Activated naive CD8-positive, alpha-beta T cell treated with anti-CD3 and anti-CD28 coated beads, Interleukin-2, amount 10 ng/mL, durations not matched to agents 7 days and 5 days (primary cell): ENCODE measurements at places on chromosomes 4 and X.

DNA sequence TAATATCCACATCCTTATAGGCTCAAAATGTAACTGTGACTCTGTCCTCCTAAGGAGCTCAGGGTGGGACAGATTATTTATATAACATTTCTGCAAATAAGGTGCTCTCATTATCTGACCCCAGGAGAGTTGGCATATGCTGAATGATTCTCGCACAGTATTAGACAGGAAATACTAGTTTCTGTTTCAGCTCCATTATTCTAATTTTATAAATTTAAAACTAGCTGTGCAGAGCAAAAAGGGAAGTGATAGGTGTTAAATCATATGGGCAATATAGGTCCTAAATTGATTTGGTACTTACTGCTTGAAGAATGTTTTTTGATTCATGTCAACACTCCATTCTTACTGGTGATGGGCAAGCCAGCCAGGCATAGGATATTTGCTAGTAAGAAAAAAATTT, 141.5 kb downstream of the GLRA2 start:
- no peak for DNase-seq

- peak; percentile 45 for DNase-seq
Observed at GRCh38 chr4:2800691-2801596, 8.1 kb downstream of the SH3BP2 start.

DNA sequence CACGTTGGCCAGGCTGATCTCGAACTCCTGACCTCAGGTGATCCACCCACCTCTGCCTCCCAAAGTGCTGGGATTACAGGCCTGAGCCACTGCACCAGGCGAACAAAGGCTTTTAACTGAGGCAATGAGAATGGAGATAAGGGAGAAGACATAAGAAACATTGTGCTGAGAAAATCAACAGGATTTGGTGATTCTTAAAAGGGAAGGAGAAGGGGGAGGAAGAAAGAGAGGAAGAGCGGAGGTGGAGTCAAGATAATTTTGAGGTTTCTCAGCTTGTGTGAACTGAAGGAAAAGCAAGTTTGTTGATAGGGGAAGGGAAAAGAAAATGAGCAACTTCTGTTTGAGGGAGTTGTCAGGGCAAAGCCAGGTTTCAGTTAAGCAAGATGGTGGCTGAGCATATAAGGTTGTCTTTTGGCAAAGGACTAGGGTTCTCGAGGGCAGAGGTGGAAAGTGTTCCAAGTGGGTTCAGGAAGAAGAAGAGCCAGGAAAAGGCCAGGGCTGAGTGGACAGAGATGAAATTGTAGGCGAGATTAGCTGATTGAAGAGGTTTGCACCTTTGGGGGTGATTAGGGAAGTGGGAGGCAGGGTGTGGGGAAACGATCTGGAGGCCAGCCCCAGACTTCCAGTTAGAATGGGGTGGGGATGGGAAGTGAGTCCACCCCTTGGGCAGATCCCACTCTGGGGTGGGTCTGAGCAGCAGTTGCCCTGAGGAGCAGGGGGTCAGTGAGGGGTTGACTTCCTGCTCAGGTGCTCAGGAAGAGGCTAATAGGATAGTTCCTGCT, 7.8 kb downstream of the DOCK11 start:
- DNase-seq, result no peak

GRCh38 chr4:72886602-72887001, 182.9 kb downstream of the COX18 start:
- DNase-seq, result no peak

GRCh38 chr4:105434940-105435339, 38.9 kb downstream of the PPA2 start:
- no peak for DNase-seq

DNA sequence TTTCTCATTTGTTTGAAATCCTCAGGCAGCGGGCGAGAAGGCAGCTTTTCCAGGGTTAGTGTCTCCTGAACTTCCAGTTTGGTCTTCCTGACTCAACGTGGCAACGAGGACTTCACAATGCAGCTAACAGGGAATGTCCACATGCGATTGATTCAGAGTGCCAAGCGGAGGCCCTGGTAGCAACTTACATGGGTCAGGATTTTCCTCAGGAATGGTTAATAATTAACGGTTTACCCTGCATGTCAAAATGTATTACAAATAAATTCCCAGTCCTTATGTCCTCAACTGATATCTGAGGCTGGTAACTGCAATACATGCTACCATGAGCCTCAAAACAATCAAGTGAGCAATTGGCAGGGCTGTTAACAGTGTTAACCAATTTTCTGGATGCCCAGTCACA, 67.2 kb downstream of the MAP3K15 start:
- DNase-seq, result no peak

GRCh38 chr4:110514889-110515479, 39.0 kb downstream of the ENPEP start:
- no peak for DNase-seq

- DNase-seq, result no peak
Observed at GRCh38 chrX:78747489-78747888, at the start of gene LPAR4. Gene LPAR4 (plus strand): TSS chrX:78747720. CDS start chrX:78754870, 7,150 bp downstream.

DNA sequence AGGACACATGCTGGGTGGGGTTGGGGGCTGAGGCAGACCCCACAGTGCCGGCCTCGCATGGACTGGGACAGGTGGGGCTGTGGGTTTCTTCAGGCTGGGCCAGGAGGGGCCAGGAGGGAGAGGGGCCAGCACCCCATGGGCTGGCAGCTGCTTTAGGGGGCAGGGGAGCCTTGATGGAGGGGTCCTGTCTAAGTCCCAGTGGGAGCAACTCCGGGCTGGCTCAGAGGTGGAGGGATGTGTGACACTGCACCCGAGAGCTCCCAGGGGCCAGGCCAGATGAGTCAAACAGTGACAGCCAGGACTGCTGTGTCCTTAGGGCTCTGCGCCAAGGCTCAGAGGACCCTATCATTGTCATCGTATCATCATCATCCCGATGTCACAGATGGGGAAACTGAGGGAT, 4.4 kb upstream of the ABLIM2 start:
- no peak for DNase-seq

GRCh38 chr4:157564218-157564617, 343.7 kb downstream of the GRIA2 start:
- no peak for DNase-seq

GRCh38 chr4:108483079-108483478, 137.3 kb upstream of the RPL34 start:
- DNase-seq, result peak; percentile 75

DNA sequence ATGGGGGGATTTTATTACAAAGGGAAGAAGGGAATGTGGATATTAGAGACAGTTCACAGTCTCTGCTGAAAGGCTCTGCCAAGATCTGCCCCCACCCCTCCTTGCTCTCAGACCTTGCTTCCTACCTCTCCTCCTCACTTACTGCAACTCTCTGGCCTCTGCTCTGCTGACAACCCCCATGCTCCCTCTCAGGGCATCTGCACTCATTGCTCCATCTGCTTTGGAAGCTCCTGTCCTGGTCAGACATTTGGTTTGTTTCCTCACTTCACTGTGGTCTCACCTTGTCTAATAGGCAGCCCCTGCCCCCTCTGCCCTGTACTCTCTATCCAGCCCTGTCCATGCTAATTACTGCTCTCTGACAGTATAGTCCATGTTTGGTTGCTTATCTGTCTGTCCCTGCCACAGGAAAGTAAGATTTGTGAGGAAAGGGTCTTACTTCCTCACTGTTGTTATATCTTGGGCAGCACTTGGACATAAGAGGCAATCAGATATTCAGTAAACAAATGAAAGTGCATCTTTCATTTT, 189.3 kb downstream of the PTTG2 start:
- DNase-seq, result no peak

GRCh38 chr4:61532336-61533000, 332.3 kb downstream of the ADGRL3 start:
- DNase-seq, result no peak

DNA sequence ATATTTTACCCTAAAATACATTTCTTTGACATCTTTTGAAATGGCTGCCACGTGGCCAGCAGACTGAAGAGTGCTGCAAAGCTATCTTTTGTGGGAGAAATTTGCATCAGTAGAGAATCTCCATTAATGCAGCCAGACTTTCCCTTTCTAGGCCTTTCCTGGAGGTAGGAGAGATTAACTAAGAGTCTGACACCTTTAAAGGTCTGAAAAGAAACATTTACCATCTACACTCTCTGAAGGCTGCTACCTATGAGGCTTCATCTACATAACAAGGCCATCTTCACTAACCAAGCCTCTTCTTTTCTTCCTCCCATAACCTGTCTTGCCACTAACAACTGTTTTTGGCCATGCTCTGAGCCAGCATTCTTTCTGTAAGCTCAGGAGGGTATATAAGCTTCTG, 17.8 kb upstream of the SPRY1 start:
- no peak for DNase-seq

GRCh38 chrX:12446342-12447075, 308.2 kb downstream of the FRMPD4 start:
- no peak for DNase-seq

GRCh38 chr4:158826882-158827281, 58.1 kb downstream of the FNIP2 start:
- DNase-seq, result no peak

- DNase-seq, result no peak
Observed at GRCh38 chr4:176882206-176882605, 89.5 kb upstream of the VEGFC start.

- no peak for DNase-seq
Observed at GRCh38 chr4:99755223-99755944, 61.2 kb upstream of the DAPP1 start.

GRCh38 chrX:15359701-15360100, 24.4 kb upstream of the PIGA start:
- no peak for DNase-seq

DNA sequence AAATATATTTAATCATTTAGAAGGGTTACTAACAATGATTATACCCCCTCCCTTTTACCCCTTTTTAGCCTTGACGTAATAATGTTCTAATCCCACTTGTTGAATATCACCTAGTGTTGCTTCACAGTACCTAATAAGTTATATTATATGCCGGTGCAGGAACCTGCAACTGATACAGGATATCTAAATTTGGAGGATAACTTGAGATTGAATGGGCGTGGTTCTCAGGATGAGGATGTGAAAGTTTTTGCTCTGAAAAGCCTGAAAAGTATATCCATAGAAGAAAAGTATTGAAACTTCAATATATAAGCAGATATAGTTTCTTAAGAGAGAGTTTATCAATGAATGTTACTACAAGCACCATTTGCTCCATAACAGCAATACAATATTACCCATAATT, 59.8 kb downstream of the ZNF711 start:
- DNase-seq, result no peak

DNA sequence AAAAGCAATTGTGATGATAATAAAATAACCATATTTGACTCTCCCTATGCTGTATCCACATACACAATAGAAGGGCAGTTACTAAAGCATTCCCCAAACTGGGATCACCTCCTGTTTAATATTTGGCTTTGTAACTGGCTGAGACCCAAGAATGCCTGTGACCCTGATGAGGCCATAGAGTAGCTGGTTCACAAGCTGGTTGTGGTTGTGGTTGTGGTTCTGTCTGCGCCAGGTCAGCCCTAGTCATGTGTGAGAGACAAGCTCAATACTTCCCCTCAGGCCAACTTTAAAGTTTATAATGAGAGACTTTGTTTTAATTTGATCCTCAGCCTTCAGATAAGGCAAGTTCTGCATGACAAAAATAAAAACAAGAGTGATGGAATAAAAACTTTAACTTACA, 209.9 kb downstream of the PARM1 start:
- DNase-seq, result no peak

- peak; percentile 29 for DNase-seq
Observed at GRCh38 chr4:51842167-51842553, 793 bp upstream of the DCUN1D4 start.

- no peak for DNase-seq
Observed at GRCh38 chr4:153950100-153950979, 161.5 kb upstream of the SFRP2 start.

GRCh38 chrX:48896611-48897011, 957 bp downstream of the TIMM17B start:
- no peak for DNase-seq

DNA sequence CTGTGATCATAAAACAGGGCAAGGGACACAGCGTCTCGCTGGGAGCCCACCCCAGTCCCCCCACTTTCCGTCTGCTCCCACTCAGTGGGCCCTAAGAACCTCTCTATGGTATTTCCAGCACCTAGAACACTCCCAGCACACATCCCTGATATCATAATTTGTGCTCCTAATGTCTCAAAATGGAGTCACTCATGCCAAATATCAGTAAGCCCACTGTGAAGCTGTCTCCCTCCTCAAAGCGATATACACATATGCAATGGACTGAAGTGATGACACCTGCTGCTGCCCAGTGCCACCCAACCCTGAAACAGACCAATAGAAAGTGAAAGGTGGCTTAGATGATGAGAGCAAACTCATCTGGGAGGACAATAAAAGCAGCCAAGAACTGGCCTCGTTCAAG, 17.9 kb downstream of the ENPP6 start:
- DNase-seq, result no peak

- DNase-seq, result no peak
Observed at GRCh38 chr4:177117256-177117655, 192.4 kb upstream of the NEIL3 start.

GRCh38 chr4:170038769-170039168, 12.6 kb upstream of the MFAP3L start:
- no peak for DNase-seq
